ENCODE measurements at places on chromosomes 4 and X. TPM values are rescaled to one million over a fixed set of nuclear protein-coding genes. Genes with fewer than 3 reads are reported as not detected.

- H3K4me3 ChIP-seq = no peak overlapping the region
- no peaks in the 10 kb centered on the region for H3K4me1 ChIP-seq
These were observed 374.3 kb downstream of the IQCM start for GRCh38 chr4:149441338-149441737.

ADAD1 gene
- total RNA-seq = not detected

FAT4 gene
- 11.0 TPM for total RNA-seq

DNA sequence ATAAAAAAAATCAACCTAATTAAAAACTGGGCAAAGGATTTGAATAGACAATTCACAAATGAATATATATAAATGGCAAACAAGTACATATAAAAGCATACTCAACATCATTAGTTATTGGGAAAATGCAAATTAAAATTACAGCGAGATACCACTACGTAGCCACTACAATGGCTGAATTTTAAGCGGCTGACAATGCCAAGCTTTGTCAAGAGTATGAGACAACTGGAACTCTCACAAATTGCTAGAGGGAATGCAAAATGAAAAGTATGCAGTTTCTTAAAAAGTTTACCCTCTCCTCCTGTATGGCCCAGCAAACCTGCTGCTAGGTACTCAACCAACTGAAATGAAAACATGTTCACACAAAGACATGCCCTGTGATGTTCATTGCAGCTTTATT, 34.8 kb downstream of the ZFP42 start:
- no peak overlapping the region for H3K4me3 ChIP-seq
- H3K27ac ChIP-seq = no peak overlapping the region
- H3K36me3 ChIP-seq = no peaks in the 10 kb centered on the region
- H3K27me3 ChIP-seq = no peaks in the 10 kb centered on the region

TMPRSS11F gene
- total RNA-seq = not detected

GRCh38 chr4:186485561-186486062, 69.8 kb downstream of the MTNR1A start:
- H3K4me3 ChIP-seq = peak overlapping the region; percentile 18
- no peak for DNase-seq
- H3K4me1 ChIP-seq = peaks cover 2% of the 10 kb centered on the region
- H3K27me3 ChIP-seq = no peaks in the 10 kb centered on the region
- H3K36me3 ChIP-seq = no peaks in the 10 kb centered on the region

GRCh38 chr4:170007113-170007512, 19.1 kb downstream of the MFAP3L start:
- H3K4me3 ChIP-seq = no peak overlapping the region
- no peaks in the 10 kb centered on the region for H3K36me3 ChIP-seq
- DNase-seq = no peak
- H3K27me3 ChIP-seq = no peaks in the 10 kb centered on the region
- H3K27ac ChIP-seq = no peak overlapping the region
- no peaks in the 10 kb centered on the region for H3K4me1 ChIP-seq

PDZD4 gene
- total RNA-seq = 2.7 TPM

Measured in ovary (tissue), 10 donors.